ENCODE measurements at places on chromosomes 5 and 9. TPM values are rescaled to one million over a fixed set of nuclear protein-coding genes. Genes with fewer than 3 reads are reported as not detected.

NXNL2 gene
- 1.3 TPM for total RNA-seq

SPATA31C1 gene
- total RNA-seq, result 0.43 TPM

HACD4 gene
- total RNA-seq, result 1.5 TPM

CNTNAP3 gene
- total RNA-seq, result 27.1 TPM

LCN9 gene
- 0.77 TPM for total RNA-seq

ZNG1E gene
- 75.0 TPM for total RNA-seq

PGM5 gene
- 8.1 TPM for total RNA-seq

SLC35D2 gene
- total RNA-seq, result 25.1 TPM

LPAR1 gene
- 48.0 TPM for total RNA-seq

IFNA21 gene
- total RNA-seq, result not detected

TICAM2 gene
- total RNA-seq, result 6.2 TPM

ARL10 gene
- 28.8 TPM for total RNA-seq

RAPGEF1 gene
- total RNA-seq, result 130 TPM

TBCA gene
- total RNA-seq, result 87.5 TPM

TAF11L10 gene
- total RNA-seq, result 1.9 TPM

CCL27 gene
- not detected for total RNA-seq

FAM169A gene
- 71.0 TPM for total RNA-seq

THOC3 gene
- total RNA-seq, result 32.1 TPM

GALNT10 gene
- 19.6 TPM for total RNA-seq

FBXW11 gene
- total RNA-seq, result 90.3 TPM

ANKRD31 gene
- 1.0 TPM for total RNA-seq

PPP2R2B gene
- 210 TPM for total RNA-seq
